ENCODE measurements at places on chromosomes 6 and 20.

DNA sequence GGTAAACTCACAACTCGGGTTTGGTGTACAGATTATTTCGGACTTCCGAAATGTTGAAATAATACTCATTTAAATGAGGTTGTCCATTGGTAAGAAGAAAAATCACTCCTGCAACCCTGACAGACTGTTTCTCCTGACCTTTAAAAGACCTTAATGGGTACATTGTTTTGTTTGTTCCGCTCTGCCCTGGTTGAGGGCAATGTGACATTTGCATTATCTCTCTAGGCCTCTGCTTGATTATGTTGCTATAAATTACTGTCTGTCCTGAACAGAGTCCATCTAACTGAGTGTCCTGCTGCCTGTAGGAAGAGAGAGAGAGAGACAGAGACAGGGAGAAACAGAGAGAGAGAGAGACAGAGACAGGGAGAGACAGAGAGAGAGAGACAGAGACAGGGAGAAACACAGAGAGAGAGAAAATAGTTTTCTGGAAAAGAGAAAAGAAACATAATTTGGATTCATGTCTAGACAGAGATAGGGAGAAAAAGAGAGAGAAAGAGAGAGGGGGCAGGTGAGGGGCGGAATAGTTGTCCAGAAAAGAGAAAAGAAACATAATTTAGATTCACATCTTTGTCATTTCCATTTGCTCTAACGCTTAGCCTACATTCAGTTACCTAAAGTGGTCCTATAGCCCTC lies 83.2 kb downstream of the SHLD1 start:
- no peak for DNase-seq

DNA sequence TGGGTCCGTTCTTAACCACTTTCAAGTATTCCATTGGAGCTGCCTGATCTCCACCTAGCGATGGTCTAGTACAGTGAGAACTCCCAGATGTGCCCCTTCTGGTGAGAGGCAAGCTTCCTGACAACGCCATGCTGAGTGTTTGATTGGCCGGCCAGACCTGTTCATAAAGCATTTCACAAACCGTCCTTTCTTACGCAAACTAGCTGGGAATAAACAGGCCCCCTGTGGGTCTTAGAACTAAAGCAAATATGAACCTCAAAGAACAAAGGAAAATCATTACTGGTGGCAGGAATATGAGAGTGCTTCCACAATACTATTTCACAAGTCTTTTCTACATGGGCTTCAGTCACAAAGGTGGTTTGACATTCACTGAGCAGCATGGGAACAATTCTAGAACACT lies 15.6 kb upstream of the GCNT2 start:
- DNase-seq, result no peak

- DNase-seq, result no peak
Measured at GRCh38 chr6:16397623-16398022, 159.2 kb downstream of the GMPR start.

- DNase-seq, result no peak
Measured at GRCh38 chr6:90290811-90291420, 5.7 kb downstream of the BACH2 start.

DNA sequence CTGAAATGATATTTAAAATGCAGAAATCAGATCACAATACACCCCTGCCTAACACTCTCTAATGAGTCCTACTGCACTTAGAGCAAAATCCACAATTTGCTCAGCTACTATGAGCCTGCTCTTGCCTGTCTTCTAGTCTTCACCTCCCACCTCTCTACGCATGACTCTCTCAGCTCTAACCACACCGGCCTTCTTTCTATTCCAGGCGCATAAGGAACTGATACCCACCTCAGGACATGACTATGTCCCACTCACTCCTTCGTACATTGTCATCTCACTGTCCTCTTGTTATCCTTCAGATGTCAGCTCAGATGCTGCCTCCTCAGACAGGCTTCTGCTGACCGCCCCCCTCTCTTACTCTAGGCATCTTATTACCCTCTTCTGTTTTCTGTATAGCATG lies 201.0 kb upstream of the FLRT3 start:
- DNase-seq, result no peak
